Activated CD4-positive, alpha-beta T cell treated with anti-CD3 and anti-CD28 coated beads, Interleukin-2, amount 50 U/mL, for 48 hours (primary cell): ENCODE measurements at places on chromosomes 6 and 20.

DNA sequence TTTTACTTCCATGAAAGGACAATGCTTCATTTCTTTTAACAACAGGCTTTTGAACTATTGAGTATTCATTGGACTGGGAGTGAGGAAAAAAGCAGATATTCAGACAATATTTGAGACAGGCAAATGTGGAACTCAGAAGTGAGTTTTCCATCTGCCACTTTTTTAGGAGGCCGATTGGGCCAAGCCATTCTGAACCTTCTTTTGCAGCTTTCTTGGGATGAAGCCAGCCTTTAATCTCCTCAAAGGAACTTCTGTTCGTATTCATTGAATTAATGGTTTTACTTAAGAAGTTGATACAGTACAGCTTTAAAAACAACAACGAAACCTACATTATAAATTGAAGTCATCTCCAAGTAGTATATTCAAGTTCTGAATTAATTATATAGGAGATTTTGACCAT is 187.1 kb upstream of the RNF217 start:
- no peak for DNase-seq

- DNase-seq = no peak
These were observed 33.8 kb upstream of the FAM135A start for GRCh38 chr6:70379473-70380013.

DNA sequence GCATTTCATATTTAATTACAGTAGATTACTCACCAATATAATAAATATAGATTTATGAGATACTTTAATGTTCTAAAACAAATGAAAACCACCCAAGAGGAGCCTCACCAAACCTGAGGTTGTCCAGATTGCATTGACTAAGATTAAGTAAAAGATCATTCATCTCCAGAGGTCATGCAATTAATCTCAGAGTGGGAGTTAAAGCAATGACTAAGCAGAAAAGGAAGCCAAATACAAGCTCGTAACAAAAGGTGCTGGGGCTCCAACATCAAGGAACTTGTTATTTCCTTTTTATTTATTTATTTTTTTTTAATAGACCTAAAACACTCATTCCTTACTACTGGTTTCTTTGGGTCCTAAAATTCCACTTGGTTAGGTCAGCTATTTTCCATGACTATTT is 57.7 kb downstream of the RSPO3 start:
- DNase-seq = no peak

- no peak for DNase-seq
These were observed 193.9 kb upstream of the MOCS1 start for GRCh38 chr6:40128127-40128526.

DNA sequence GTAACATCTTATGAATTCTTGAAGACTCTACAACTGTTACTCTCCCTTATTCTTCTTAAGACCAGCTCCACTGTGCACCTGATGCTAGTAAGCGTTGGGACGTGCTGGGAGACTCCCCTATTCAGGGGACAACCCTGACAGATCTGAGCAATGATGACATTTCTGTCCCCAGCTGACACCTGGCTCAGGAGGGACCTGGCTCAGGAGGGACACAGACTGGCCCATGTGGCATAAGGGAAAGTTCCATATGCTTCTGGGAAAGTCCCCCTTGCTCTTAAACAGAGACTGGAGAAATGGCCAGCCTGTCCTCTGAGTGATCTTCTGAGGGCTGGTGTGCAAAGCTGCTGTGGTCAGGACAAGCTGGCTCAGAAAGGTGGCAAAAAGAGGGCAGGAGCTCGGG is 10.0 kb upstream of the CD93 start:
- no peak for DNase-seq

GRCh38 chr20:2109425-2110210 is 8.0 kb downstream of the STK35 start:
- no peak for DNase-seq

GRCh38 chr6:2021713-2022125 is 223.7 kb downstream of the GMDS start:
- DNase-seq = no peak

DNA sequence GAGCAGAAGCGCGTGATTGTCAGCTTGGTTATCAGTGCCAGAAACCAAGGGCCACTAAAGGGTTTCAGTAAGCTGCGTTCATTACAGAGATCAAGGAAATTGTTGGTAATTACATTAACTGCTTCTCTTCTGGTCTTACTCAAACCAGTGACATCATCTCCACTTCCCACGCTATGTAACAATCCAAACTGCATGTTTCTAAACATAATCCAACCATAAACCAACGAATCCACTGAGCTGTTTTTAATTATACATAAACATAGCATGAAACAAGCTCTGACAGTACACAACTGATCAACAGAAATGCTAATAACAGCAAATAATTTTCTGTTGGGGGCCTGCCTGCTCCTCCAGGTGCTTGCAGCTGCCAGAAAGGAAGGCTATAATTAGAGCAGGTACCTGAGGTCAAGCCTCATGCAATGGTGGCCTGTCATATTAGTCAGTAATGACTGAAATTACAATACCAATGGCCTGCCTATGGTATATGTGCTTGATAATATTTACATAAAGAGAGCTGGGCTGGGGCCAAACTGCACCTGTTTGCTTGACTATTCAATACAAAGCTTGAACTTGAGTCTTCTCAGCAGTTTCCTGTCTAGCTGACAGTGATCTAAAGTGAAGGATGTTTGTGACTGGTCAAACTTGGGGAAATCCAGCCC is 40.1 kb downstream of the ILRUN start:
- DNase-seq = peak; percentile 62

DNA sequence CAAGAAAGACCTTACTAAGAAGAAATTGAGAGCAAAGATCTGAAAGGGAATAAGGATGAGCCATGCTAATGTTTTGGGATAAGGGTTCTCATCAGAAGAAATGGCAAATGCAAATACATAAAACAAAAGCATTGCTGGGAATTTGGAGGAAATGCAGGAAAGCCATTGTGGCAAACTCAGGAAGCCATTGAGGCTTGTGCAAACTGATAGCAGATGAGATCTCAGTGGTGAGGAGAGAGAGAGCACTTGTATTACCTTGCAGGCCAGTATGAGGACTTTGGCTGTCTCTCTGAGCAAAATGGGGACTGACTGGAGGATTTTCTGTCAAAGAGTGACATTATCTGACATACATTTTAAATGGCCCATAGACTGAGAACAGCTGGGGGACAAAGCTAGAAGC is 103.0 kb downstream of the ADGRB3 start:
- no peak for DNase-seq
